ENCODE measurements at places on chromosomes 6 and 20. TPM values are rescaled to one million over a fixed set of nuclear protein-coding genes. Genes with fewer than 3 reads are reported as not detected.

DNA sequence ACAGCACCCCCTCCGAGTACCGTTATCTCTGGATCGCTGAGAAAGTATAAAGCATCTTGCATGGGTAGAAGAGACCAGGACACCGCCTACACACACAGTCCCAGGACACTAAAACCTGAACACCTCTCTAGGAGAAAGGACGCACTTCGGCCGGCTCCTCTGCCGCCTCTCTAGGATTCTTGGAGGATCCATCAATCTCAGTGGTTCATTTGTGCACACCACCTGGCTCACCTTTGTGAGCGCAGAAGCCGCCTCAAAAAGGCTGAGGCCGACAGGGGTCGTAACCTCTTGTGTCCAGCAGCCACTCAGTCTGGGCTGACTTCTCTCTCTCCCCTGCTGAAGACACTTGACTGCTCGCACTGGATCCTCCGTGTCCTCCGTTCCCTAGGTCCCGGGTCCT lies 13.5 kb downstream of the ZSCAN23 start:
- no peak for DNase-seq

GRCh38 chr6:124858564-124858963 lies 103.7 kb upstream of the RNF217 start:
- DNase-seq: no peak

DNA sequence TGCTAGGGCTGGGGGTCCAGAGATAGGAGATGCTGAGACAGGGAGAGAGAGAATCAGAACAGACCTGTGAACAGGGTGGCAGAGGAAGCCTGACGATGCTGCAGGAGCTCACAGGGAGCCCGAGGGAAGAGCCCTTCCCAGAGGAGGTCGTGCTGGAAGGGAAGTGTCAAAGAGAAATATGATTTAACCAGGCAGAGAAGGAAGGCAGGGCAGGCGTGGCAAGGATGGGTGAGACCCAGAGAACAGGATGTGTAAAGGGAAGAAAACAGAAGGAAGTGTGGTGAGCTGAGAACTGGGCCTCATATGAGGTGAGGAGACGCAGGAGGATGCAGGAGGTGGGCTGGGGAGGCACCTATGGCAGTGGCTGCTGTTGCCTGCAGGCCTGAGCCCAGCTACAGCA lies 105.6 kb downstream of the ZDHHC14 start:
- DNase-seq: no peak

DNA sequence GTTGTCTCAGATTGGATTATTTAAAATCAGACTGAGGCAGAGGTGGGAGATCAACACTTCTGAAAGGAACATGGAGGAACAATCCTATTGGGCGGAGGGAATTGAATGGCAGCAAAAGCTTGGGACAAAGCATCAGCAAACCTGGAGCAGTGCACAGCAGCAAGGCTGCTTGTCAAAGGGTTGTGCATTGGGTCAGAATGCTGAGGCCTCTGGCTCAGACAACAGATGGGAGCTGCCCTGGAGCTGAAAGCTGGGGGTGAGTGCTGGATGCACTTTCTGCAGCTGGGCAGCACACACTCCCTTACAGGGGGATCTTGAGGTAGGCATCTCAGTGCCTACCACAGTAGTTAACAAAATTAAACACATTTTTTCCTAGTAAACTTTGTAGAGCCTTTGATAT lies 634.4 kb upstream of the MMS22L start:
- no peak for DNase-seq

GRCh38 chr6:166485651-166486535 lies 100.6 kb downstream of the RAMACL start:
- DNase-seq: no peak

Gene IMPG1
- not detected for total RNA-seq

Gene BMP6
- 1.6 TPM for total RNA-seq
